Neural progenitor cell (in vitro differentiated cells): ENCODE measurements at places on chromosomes 7 and 10. TPM values are rescaled to one million over a fixed set of nuclear protein-coding genes. Genes with fewer than 3 reads are reported as not detected.

SH2B2 gene
- total RNA-seq, result 2.0 and 15.1 TPM in 2 replicates

ENKUR gene
- total RNA-seq, result 0.15 TPM in 1 of 2 replicates, not detected in the other

DNA sequence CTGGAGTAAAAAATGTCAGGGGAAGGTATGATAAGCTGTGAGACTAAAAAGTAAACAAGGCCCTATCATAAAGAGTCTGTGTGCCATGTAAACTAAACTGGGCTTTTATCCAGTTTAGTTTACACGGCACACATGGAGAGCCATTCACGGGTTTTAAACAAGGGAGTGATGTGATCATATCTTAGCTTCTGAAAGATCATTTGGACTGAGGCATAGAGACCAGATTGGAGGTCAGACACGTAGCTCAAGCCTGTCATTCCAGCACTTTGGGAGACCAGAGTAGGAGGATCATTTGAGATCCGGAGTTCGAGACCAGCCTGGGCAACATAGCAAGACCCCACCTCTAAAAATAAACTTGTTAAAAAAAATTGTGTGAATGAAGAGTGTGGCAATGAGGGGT lies 50.1 kb downstream of the SKIDA1 start:
- H3K27me3 ChIP-seq, result no peaks in the 10 kb centered on the region
- no peak for DNase-seq
- H3K4me3 ChIP-seq, result no peak overlapping the region
- no peaks in the 10 kb centered on the region for H3K36me3 ChIP-seq
- H3K27ac ChIP-seq, result no peak overlapping the region
- peaks cover 7% of the 10 kb centered on the region for H3K4me1 ChIP-seq

GRCh38 chr7:55486991-55487390 lies 85.3 kb downstream of the VOPP1 start:
- no peaks in the 10 kb centered on the region for H3K36me3 ChIP-seq
- DNase-seq, result no peak
- H3K4me3 ChIP-seq, result no peak overlapping the region
- no peaks in the 10 kb centered on the region for H3K27me3 ChIP-seq
- H3K4me1 ChIP-seq, result no peaks in the 10 kb centered on the region

GRCh38 chr7:106057962-106058927 lies 53.9 kb downstream of the SYPL1 start:
- no peak overlapping the region for H3K27ac ChIP-seq
- no peaks in the 10 kb centered on the region for H3K36me3 ChIP-seq
- DNase-seq, result peak; percentile 74

GRCh38 chr10:114478281-114478680 lies 74.0 kb upstream of the AFAP1L2 start:
- DNase-seq, result no peak
- no peaks in the 10 kb centered on the region for H3K4me1 ChIP-seq
- no peaks in the 10 kb centered on the region for H3K27me3 ChIP-seq
- no peak overlapping the region for H3K4me3 ChIP-seq
- no peak overlapping the region for H3K27ac ChIP-seq
